Activated CD4-positive, CD25-positive, alpha-beta regulatory T cell treated with anti-CD3 and anti-CD28 coated beads, Interleukin-2, amount 50 U/mL, for 16 hours (primary cell): ENCODE measurements at places on chromosomes 5 and 9.

- DNase-seq = no peak
These were observed 32.4 kb downstream of the PCDHGC5 start for GRCh38 chr5:141521244-141521781.

- no peak for DNase-seq
These were observed 407.4 kb downstream of the DTWD2 start for GRCh38 chr5:118580949-118581348.

GRCh38 chr5:53091289-53091688, 18.3 kb downstream of the MOCS2 start:
- DNase-seq = no peak

GRCh38 chr9:26012797-26013196, 334.6 kb upstream of the TUSC1 start:
- no peak for DNase-seq

GRCh38 chr5:65482736-65483545, 1.2 kb upstream of the ADAMTS6 start:
- DNase-seq = no peak

- no peak for DNase-seq
These were observed at the start of gene SUSD1 for GRCh38 chr9:112174965-112175795. Gene SUSD1 (minus strand): TSS chr9:112175297. CDS start chr9:112175235, 62 bp downstream.

DNA sequence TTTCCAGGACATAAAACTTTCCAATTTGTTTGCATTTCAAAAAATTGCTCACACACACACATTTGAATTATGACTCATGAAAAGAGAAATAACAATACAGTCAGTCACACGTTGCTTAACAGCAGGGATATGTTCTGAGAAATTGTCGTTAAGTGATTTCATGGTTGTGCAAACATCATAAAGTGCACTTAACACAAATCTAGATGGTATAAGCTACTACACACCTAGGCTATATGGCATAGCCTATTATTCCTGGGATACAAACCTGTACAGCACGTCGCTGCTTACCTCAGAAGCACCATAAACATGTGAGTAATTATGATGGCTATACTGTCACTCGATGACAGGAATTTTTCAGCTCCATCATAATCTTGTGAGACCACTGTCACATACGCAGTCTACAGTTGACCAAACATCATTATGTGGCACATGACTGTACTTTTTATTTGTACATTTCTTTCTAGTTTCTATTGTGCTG, 378.2 kb downstream of the ACTL7B start:
- DNase-seq = no peak

DNA sequence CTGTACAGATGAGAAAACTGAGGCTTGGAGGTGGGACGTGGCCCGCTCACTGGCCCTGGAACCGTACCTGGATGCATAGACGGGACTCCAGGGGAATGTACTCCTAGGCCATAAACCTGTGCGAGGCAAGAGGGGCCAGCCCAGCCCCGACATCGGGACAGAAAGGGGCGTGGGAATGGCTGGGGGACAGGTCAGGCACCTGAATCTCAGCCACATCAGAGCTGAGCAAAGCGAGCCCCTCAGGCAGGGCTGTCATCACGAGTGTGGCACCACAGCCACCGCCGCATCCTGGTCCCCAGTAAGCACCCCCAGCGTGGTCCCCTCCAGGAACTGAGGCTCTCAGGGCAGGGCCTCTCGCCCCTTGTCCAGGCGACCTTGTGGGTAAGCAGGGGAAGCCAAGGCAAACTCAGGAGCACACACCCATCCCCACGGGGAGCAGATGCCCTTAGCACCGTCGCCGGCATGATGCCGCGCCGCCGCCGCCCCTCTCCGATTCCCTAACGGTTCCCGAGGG, 16.5 kb downstream of the NACC2 start:
- DNase-seq = no peak

DNA sequence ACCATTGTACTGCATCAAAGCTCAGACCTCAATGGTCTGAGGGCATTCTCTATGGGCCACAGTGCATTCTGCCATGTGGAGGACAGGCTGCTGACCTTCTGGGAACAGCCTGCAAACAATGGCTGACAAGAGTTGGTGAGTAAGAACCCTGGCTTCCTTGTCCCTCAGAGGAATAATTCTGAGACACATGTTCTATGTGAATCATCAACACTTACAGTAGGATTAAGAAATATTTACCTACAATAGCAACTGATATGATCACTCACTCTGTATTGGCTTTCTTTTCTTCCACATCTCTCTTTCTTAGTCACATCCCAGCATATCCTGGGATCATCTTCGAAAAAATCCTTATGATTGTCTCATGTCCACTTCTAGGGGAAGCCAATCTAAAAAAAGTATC, 306.5 kb upstream of the ITGA1 start:
- DNase-seq = no peak

GRCh38 chr9:129428864-129429577, 191.9 kb downstream of the C9orf50 start:
- DNase-seq = no peak

DNA sequence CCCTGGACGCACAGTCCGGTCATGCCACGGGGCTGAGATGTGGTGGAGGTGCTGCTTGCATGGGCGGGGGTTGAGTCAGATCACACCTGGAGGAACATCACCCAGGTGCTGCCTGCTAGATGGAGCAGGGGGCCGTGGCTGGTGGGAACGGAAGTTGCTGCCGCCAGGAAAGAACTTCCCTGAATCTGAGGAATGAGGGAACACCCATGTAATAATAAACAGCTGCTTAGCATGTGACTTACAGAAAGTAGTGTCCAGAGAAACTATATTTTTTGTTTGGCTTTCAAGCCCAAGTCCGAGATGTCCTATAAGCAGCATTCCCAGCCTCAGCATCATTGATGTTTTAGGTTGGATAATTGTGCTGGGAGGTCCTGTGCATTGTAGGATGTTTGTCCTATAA, 27.1 kb upstream of the FAM240B start:
- no peak for DNase-seq

GRCh38 chr5:133696782-133697507, 84.6 kb upstream of the FSTL4 start:
- DNase-seq = no peak

- no peak for DNase-seq
These were observed 596 bp upstream of the FGFR4 start for GRCh38 chr5:177085985-177086653.

DNA sequence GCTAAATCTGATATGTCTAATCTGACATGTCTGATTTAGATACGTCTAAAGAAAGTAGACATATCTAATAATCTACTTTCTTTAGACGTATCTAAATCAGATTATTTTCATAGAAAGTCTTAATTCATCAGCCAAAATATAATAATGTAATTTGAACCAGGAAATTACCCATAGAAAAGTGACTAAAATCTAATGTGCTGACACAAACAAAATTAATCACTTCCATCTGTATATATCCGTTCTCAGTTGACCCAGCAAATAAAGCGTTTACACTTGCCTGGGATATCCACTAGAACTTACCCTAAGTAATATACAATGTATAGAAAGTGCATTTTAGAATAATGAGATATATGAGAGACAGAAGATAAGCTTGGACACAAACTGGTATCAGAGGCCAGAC, 56.7 kb downstream of the TTLL11 start:
- DNase-seq = no peak

- no peak for DNase-seq
These were observed 7.6 kb downstream of the ARPC5L start for GRCh38 chr9:124869466-124869985.

GRCh38 chr9:91156451-91157234, 205.1 kb downstream of the AUH start:
- DNase-seq = no peak
